ENCODE measurements at places on chromosomes 1 and 21. TPM values are rescaled to one million over a fixed set of nuclear protein-coding genes. Genes with fewer than 3 reads are reported as not detected.

DNA sequence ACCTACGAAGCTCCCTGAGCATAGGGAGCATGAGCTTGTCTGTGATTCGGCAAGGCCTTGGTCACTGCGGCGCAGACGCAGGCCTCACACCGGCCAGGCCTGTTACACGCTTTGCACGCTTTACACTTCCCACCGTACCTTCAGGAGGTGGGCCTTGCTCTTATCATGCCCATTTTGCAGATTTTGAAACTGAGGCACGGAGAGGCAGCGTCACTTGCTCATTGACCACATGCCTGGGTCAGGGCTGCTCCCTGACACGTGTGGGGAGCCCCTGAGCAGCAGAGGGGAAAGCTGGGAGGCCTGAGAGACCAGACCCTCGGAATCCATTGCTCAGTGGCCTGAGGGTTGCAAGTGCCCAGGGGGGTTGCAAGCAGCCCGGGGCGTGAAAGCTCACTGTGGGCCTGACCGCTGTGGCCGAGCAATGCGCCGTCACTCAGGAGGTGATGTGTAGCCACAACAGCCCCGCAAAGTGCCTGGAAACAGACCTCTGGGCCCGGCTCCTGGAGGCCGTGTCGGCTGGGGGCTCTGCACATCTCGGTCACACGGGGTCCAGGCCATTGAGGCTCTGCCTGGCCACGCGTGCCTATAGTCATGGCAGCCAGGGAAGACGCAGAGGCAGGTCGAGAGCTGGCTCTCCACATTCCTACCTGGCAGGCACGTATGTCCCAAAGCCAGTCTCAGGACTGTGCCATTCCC lies 6.9 kb downstream of the ARHGEF16 start:
- no peak overlapping the region for H3K4me3 ChIP-seq
- no peak for DNase-seq
- no peak overlapping the region for H3K27ac ChIP-seq
- H3K36me3 ChIP-seq, result no peaks in the 10 kb centered on the region
- H3K4me1 ChIP-seq, result no peaks in the 10 kb centered on the region

- no peak overlapping the region for H3K27ac ChIP-seq
- no peaks in the 10 kb centered on the region for H3K27me3 ChIP-seq
- no peaks in the 10 kb centered on the region for H3K4me1 ChIP-seq
- DNase-seq, result no peak
Measured at GRCh38 chr1:100239961-100240360, 9.7 kb downstream of the DBT start.

Gene C1QTNF12
- 6.2 TPM for total RNA-seq

Gene LCE1F
- total RNA-seq, result not detected

Gene FMO4
- total RNA-seq, result 2.0 TPM

Gene SMCP
- not detected for total RNA-seq
